Activated T-cell treated with anti-CD3 and anti-CD28 coated beads for 4 hours (primary cell): ENCODE measurements at places on chromosomes 1 and 21.

DNA sequence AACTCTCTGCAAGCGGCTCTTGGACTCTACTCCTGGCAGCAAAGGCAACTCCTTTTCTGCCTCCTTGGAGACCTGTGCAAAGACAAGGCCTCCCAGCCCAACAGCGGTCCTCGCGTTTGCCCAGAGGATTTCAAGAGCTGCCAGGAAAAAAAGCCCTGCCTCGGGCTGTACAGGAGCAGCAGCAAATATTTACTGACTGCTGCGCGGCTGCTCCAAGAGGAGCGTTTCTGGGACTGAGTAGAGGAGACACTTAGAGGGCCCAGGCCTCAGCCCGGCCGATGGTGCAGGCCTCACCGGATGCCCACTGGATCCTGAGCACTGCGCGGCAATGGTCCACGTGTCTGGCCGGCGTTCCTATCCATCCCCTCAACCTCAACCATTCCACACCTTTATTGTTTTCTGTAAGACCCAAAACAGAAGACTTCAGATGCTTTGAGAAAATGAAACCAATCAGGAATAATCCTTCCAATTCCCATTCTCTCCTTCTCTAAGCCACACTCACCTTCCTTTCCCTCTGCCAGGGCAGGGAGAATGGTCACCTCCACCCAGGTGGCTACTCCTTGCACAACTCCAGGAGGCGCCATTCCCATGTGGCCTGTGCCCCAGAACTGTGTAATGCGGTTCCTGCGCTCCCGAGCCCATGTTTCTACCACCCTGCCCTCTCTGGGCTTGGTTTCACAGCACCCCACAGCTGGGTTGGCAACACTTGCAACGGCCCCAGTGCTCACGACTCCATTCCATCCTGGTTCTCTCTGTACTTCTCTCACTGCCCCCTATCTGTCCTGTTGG lies 215.8 kb downstream of the TRABD2B start:
- no peak for DNase-seq

DNA sequence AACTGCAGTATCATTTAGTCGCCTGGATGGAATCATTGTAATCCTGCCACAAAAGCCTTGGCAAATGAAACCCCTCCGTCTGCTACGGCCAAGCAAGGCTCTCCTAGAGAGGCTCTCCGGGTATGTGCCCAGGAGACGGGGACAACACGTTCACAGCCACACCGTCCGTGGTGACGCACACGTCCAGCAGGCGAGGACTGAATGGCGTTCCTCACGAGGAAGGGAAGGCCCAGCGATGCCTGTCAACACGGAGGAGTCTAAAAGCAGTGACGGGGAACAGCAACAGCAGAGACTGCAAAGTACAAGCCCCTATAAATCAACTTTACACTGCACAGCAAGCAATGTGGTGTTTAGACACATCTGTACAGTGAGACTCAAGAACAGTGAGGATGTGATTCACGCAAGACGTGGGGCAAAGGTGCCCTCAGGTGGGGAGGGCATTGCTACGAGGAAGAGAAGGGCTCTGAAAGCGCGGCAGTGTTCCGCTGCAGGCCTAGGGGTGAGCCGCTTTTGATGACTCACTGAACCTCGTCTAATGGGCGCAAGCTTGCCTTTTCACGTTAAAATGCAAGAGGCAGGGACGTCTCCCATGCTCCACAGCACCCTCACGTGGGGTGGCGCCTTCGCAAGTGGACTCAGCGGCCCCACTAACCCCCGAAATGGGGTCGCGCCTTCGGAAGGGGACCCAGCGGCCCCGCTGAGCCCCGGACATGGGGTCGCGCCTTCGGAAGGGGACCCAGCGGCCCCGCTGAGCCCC lies 6.8 kb downstream of the WRAP73 start:
- no peak for DNase-seq

- DNase-seq = no peak
Observed at GRCh38 chr1:5711079-5711478, 281.1 kb downstream of the NPHP4 start.

DNA sequence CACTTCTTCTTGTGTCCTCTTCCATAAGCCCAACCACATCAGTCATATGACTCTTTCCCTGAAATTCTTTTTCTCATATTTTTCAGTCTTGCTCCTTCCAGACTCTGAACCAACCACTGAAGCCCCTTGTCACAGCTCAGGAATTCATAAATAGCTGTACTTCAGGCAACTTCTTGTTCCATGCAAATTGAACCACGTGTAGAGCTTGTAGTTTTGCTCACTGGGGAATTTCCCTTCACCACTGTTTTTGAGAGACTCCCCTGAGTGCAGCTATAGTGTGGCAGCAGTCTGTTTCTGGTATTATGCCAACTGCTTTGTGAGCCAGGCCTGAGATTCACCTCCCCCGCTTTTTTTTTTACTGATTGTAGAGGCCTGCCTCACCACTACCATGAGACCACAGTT lies 150.3 kb upstream of the SPAG17 start:
- no peak for DNase-seq

GRCh38 chr21:14677013-14677412 lies 130.9 kb upstream of the SAMSN1 start:
- no peak for DNase-seq

DNA sequence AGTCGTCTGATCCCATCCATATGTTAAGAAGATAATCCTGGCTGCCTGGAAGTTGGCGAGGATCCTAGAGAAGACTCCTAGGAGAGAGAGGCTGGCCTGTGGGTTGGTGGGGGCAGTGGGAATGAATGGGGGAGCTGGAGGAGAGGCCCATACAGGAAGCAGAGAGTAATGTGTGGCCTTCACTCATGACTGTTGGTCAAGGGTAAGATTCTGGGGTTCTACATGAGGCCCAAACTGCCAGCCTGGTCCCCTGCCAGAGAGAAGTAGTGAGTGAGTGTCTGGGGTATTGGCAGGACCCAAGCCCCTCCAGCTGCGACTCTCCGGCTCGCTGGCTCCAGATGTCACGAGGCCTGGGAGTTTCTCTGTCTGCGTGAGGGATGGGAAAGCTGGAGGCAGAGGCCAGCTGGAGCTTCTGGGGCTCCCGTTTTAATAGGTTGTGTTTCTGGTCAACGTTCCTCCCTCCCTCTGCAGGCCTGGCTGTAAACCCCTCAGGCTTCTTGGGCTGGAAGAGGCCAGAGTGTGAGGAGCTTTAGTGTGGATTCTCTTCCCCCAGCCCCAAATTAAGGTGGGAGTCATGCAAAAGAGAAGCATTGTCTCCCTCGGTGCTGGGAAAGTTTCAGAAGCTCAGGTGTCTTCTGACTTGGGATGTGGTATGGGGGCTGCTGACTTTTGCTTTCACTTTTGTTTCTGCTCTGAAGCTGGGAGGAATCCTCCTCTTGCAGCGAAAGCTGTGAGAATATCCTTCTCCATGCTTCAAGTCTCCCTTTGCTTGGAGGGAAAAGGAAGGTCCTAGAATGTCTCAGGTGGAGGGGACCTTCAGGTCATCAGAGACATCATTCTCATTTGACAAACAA lies 2.6 kb downstream of the TMEM51 start:
- DNase-seq = no peak

DNA sequence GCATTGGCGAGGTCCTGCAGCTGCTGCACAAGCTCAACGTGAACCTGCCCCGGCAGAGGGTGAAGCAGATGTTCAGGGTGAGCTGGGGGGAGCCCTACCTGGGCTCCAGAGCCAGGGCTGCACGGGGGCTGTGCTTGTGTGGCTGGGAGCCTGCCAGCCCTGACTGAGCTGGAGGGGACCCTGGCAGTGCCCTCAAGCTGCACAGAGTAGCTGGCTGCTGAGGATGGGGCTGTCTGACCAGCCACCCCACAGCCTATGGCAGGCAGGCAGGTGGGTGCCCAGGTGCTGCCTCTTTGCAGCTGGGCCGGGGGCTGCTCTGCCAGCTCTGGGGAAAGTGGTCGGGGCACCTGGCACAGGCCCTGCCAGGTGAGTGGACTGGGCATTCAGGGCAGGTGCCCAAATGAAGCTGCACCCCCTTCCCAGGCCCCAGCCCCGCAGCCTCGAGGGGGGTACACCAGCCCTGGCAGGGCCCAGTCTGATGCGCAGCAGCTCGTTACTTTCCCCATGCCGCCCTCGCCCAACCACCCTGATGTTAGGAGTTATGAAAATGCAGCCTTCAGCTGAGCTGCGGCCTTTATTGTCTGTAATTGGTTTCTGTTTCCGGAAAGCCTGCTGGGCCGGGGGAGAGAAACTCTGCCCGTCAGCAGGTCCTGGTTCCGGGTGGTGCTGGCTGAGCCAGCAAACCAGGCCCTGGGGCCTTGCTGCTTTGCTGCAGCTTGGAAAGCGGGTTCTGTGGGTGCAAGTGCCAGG lies 4.3 kb downstream of the PLCH2 start:
- no peak for DNase-seq

- DNase-seq = no peak
Observed at GRCh38 chr1:10283318-10283984, 73.1 kb downstream of the KIF1B start.

DNA sequence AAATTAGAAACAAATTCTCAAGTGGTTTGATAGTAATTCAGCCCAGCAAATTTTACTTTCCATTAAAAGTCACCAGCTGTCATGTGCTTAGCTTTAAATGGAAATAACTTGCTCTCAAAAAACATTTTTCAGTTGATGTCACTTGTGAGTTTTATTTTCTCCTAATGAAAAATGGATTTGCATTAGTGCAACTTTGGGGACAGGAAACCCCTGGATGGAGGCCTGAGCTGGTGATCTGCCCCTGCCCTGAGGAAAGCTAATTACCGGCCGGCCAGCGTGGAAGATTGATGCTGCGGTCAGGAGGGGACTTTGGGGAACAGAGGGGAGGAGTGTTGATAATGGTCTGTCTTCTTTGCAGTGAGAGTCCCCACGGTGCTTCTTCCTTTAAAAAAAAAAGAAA lies 66.8 kb upstream of the ANGPTL1 start:
- no peak for DNase-seq

- no peak for DNase-seq
Observed at GRCh38 chr21:33945652-33946270, 30.2 kb upstream of the ATP5PO start.

DNA sequence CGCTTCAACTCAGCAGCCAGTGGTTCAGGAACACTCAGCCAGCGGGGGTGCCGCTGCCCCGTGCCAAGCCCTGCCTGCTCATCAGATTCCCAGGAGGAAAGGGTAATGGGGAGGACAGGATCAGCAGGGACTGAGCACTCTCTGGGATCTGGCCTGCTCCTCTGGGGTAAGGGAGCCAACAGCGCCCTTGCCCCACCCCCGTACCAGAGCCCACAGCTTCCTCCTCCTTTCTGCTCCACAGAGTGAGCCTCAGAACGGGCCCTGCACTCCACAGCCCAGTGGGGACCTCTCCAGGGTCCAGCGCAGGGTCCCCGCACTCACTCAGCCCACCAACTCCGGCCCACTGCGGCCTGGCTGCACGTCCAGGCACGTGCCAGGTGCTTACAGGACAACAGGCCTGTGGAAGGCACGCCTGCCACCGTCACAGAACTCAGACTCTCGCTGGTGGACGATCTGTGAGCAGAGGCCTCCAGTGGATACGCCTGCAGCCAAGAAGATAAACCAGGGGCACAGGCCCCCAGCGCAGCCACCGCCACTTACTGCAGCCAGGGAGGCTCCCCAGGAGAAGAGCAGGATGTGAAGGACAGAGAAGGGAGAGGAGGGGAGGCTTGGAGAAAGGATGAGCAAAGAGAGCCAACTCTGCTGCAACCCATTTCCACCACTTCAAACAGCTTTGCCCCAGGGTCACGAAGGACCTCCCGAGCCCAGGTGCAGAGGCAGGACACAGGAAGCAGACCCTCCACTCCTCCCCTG lies 2.1 kb downstream of the MEGF6 start:
- no peak for DNase-seq

- no peak for DNase-seq
Observed at GRCh38 chr1:55534565-55535121, 319.5 kb upstream of the USP24 start.

GRCh38 chr1:100543640-100544039 lies 5.7 kb downstream of the GPR88 start:
- DNase-seq = no peak

- no peak for DNase-seq
Observed at GRCh38 chr1:118785246-118785645, 202.9 kb downstream of the TBX15 start.

DNA sequence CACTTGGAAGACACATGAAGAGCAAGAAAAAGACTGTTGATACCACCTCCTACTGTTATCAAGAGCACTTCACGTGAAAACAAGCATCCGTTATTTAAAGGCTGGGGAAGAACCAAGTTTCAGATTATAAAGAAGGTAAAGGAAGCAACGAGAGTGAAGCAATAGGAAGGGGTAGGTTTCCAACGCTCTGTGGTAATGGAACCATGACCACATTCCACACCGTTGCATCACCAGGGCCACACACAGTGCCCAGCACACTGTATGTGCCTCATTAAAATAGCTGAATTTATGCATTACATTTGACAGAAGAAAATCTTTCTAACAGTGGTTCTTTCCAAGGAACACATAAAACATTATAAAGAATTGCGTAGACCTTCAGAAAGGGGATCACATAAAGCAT lies 435.8 kb downstream of the MRPL39 start:
- no peak for DNase-seq
